ENCODE measurements at places on chromosomes 5 and 9.

GRCh38 chr9:95437559-95437958 is 79.2 kb downstream of the PTCH1 start:
- DNase-seq = no peak

DNA sequence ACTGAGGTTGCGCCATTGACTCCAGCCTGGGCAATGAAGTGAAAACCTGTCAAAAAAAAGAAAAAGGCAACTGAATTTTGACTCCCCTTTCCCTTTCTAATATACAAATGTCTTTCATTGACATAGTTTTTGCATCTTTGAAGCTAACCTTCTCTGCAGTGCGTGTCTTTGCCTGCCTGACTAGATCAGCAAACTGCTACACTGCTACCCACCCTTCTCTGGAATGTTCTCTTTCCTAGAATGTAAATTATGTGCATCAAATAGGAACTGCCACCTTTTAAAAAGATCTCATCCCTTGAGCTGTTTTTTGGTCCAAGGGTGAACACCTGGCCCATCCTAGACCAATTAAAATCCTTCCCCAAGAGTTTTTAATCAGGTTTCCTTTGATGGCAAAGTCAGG is 127.6 kb downstream of the SLC28A3 start:
- DNase-seq = no peak

DNA sequence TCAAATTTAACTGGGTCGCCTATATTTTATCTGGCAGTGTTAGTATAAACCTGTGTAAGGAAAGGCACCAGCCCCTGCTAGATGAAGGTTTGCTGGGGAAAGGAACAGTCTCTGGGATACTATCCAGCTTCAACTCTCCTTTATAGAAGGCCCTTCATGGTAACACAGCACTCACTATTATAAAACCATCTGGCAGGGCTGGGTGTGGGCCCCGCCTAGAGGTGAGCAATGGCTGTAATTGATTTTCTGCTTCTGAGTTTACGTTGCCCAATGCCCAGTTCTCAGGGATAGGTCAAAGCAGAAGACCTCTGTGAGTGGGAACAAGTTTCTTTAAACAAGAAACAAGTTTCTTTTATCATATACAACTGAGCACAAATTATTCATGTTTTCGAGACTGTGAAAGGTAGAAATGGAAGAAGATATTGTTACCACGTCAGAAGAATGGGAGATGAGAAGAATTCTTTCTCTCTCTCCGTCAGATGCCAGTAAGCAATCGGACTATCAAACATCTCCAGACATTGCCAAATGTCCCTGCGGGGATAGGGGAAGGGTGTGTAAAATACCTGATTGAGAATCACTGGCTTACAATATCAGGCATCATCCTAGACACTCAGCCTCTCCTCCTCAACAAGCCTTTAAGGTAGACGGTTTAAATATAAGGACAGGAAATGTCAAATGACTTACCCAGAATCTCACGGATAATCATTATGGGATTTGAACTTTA is 205.9 kb downstream of the PDZD2 start:
- no peak for DNase-seq

- DNase-seq = no peak
These were observed 381.6 kb upstream of the ADAMTS16 start for GRCh38 chr5:4758550-4758949.

DNA sequence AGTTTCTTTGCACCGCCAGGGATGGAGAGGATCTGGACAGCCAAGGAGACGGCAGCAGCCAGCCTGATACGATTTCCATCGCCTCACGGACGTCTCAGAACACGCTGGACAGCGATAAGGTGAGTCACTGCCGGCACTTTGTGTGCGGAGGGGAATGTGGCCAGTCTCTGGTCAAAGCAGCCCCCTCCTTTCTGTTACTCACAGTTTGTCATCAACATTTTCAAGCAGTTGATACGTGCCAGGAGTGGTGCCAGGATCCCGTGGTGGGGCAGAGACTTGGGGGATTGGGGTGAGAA is 175.1 kb upstream of the OTULINL start:
- DNase-seq = no peak

All from posterior cingulate gyrus (tissue), 11 donors.